ENCODE measurements at places on chromosomes 12 and 14.
A peak's percentile ranks its signal among the peaks of the same experiment; 100 is the strongest.

DNA sequence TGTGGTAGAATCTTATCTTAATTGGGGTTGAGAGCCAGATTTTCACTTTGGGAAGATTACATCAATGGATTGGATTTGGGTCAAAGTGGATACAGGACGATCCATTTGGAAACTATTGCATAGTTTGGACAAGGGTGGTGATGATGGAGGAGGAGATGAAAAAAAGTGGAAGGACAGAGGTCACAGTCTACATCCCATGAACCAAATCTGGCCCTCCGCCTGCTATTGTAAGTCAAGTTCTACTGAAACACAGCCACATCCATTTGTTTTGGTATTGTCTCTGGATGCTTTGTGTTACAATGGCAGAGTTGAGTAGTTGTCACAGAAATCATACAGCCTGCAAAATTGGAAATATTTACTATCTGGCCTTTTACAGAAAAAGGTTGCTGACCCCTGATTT, 296.8 kb upstream of the NOS1 start:
- no peak for DNase-seq

DNA sequence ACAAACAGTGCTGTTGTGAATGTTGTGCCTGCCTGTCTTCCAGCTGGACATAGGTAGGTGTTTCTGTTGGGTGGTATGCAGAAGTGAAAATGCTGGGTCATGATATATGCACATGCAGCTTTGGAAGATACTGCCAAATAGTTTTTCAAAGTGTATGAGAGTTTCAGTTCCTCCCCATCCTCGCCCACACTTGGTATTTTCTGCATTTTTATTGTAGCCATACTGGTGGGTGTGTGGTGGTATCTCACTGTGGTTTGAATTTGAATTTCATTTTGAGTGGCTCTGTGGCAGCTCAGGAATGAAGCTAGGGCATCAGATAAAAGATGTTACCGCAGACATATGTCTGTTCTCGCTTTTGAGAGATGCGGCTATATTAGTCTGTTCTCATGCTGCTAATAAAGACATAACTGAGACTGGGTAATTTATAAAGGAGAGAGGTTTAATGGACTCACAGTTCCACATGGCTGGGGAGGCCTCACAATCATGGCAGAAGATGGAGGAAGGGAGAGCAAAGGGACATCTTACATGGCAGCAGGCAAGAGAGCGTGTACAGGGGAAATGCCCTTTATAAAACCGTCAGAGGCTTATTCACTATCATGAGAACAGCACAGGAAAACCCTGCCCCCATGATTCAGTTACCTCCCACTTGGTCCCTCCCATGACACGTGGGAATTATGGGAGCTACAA, 183.1 kb downstream of the CAND1 start:
- DNase-seq = peak; percentile 6

DNA sequence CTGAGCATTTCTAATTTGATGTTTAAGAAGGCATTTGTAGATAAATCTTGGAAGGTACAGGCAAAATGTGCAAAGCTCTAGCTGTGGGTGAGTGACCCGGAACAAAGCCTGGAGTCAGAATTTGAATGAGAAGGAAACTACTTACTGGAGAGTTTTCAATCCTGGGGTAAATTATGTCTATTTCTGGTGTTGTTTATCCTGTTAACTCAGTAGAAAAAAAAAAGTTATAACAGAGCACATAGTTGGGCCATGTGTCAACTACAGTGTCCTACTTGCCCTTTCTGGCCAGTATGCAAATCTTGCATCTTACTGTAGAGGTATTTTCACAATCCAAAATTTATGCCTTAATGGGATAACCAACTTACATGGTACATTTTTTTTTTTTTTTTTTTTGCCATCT, 182.3 kb downstream of the SYNE2 start:
- no peak for DNase-seq

DNA sequence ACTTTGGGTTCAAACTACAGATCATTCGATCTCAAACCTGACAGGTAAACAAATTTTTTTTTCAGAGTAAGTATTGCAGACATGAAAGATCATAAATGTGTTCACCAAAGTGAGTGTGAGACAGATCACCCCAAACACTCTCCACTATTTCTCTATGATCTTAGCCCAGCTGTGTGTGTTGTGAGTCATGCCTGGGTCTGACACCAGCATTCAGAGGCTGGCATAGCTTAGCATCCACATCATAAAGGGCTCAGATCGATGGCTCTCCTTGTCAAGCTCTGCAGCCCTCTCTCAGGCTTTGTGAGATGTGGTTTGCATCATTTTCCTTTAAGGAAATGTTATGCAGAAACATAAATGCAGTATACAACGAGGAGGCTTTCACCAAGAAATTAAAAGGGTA, 164.9 kb downstream of the ETV6 start:
- DNase-seq = no peak

GRCh38 chr12:9856151-9856550, 13.0 kb downstream of the CLEC2B start:
- no peak for DNase-seq

- DNase-seq = no peak
These were observed 6.6 kb upstream of the IKZF4 start for GRCh38 chr12:56014205-56014604.

DNA sequence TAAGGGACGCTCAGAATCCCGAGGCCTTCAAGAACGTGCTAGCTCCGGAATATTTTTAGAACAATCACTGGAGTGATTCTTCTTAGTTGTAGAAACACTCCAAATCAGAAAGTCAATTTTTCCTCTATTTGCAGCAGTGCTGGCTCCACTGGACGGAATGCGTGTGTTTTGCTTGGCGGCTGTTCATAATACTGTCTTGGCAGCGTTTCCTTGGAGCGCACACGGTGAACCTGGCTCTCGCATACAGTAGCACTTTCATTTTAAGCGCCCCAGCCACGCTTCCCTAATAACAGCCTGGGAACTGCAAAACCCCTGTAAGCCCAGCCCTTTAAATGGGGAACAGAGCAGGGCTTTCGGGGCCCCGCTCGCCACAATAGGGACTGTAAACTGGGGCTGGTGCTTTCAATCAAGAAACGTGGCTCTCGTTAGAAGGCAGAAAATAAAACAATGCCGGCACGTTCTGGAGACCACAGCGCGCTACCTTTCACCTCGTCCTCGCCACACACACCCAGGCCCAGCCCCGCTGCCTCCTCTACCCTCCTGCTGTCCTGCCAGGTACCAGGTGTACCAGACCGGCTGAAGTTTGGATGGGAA, 79.9 kb downstream of the BCL11B start:
- no peak for DNase-seq

DNA sequence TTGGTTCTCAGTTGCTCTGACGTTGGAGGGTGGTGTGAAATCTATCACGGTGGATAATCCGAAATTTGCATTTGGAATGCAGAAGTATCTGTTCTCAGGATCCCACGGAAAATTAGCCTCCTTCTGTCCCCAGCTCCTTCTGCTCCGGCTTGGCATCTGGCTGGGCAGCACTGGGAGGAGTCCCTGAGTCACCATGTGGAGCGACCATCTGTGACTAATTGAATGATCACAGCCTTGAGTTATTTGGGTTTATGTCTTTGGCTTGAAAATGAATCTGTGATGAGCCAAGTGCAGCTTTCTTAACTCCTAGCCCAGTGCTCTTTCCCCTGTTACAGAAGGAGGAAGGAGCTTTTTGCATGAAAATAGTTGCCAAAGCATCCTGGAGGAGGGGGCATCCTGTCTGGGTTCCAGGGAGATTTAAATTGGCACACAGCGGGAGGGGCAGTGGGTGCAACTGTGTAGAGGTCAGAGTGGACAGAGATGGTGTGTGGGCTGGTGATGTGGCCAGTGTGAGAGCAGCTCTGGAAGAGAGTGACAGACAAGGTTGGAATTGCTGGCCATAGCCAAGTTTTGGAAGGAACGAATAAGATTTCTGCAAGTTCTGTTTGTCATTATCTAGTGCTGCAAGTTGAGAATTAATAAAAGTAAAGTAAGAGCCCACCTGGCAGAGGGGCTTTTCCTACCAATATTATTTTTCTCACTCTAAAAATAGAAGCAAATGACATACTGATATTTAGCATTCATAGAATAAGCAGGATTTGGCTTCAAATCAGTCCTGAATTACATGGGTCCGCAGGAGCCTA, 74.4 kb downstream of the SLC24A4 start:
- DNase-seq = no peak
